ENCODE measurements at places on chromosomes 4 and X.

- DNase-seq: no peak
Measured at GRCh38 chrX:12011075-12011474, 127.2 kb upstream of the FRMPD4 start.

GRCh38 chrX:40780951-40781350 lies 45.6 kb upstream of the MED14 start:
- DNase-seq: no peak

- no peak for DNase-seq
Measured at GRCh38 chr4:1812720-1813119, 19.6 kb downstream of the FGFR3 start.

DNA sequence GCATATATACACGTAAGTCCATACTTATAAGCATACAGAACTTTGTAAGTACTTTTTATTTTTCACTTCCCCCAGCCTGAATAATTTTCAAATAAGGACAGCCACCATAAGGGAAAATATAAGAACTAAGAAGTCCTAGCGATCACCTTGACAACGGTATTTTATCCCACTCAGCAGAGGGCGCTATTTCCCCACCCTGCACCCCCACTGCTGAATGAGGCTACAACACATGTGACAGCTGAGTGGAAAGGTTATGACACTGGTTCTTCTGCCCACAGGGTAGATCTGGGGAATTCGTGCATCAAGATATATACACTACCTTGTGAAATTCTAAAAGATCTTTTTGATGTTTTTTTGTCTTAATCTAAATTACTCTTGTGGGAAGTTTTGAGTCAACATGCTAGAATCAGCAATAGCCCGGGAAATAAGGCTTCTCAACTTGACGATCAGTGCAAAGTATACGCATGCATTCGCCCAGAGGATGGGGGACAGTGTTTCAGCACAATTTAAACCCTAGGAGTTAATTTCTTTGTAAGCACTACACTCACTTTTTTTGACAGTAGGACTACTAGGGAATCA lies 151.5 kb downstream of the CORIN start:
- DNase-seq: peak; percentile 19

DNA sequence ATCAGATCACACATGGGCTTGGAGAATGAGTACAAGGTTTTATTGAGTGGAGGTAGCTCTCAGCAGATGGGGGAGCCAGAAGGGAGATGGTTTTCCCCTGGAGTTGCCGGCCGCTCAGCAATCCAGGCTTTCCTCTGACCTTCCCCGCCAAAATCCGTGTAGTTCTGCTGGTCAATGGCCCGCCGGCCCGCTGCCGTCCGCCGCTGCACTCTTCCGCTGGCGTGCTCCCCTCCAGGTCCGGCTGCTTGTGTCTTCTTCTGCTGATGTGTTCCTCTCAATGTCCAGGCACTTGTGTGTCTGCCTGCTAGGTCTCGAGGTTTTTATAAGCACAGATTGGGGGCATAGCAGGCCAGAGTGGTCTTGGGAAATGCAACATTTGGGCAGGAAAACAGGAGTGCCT lies 14.4 kb upstream of the MXRA5 start:
- DNase-seq: no peak

- no peak for DNase-seq
Measured at GRCh38 chr4:15020502-15021286, 18.4 kb downstream of the CPEB2 start.

DNA sequence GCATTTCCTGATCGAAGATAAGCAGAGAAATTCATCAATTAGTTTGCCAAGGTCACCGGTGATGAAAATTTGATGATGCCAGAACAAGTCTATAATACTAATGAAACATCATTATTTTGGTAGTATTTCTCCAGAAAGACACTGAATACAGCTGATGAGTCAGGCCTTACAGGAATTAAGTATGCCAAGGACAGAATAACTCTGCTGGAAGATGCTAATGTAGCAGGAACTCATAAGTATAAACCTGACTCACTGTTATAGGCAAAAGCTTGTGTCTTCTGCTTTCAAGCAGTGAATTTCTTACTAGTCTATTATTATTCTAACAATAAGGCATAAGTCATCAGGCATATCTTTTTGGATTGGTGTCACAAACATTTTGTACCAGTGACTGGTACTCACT lies 1825.1 kb upstream of the IGFBP7 start:
- no peak for DNase-seq

DNA sequence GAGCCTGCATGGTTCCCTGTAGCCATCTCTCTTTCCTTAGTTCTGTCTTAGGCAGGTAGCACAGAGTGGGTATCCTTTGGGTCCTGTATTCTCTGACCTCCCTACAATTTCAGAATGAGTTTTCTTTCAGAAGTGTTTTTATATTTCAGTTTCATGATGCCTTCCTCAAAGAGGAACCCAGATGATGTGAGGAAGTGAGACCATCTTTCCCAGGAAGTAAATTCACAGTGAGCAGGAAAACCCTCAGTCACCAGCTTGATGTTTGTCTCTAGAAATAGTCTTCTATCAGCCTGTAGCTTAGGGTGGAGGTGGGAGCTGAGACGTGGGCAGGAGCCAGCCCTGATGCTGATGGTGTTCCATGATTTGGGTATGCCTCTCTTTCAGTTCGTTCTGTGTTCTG lies 16.9 kb downstream of the PLAC1 start:
- no peak for DNase-seq

DNA sequence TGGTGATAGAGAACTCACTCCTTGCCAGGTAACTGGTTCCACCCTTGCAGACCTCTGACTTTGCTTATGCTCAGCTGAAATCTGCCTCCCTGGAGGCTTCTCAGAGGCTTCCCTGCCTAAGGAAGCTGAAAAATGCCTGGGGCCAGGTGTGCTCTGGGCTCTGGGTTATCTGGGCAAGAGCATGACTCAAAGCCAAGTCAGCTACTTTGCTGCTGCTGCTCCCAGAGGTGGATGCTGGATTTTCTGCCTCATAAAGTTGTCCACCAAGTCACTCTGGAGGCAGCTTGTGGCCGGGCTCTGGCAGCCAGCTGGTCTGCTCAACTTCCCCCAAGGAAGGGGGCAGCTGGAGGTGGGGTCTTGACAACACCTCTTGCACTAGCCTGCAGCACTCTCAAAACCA lies 132.7 kb downstream of the PJA1 start:
- no peak for DNase-seq

GRCh38 chr4:159483782-159484741 lies 381.2 kb downstream of the RAPGEF2 start:
- DNase-seq: no peak

GRCh38 chrX:15512401-15512965 lies 11.9 kb downstream of the BMX start:
- DNase-seq: no peak

GRCh38 chrX:108601276-108601675 lies 135.1 kb downstream of the IRS4 start:
- no peak for DNase-seq

- no peak for DNase-seq
Measured at GRCh38 chr4:152045807-152046571, 285.2 kb upstream of the GATB start.

- no peak for DNase-seq
Measured at GRCh38 chr4:152690706-152691651, 11.2 kb upstream of the TMEM154 start.

GRCh38 chr4:7213807-7214206 lies 21.5 kb downstream of the SORCS2 start:
- no peak for DNase-seq

DNA sequence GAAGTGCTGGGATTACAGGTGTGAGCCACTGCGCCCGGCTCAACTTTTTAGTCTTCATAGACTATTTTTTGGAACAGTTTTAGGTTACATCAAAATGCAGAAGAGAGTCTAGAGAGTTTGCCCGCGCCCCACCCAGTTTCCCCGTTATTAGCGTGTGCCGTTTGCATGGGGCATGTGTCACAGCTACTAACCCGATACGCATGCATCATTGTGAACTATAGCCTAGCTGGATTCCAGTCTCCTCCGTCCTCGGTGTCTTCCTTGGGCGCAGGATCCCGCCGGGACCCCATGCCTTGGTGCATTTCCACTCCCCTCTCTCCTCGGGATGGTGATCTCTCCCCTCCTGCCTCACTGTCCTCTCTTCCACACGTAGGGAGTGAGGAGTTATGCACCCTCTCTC lies 85.5 kb upstream of the ADRA2C start:
- DNase-seq: no peak

GRCh38 chrX:129529685-129530281 lies 6.5 kb upstream of the SMARCA1 start:
- DNase-seq: no peak

GRCh38 chr4:25743971-25744370 lies 88.3 kb downstream of the SLC34A2 start:
- DNase-seq: no peak

- peak; percentile 2 for DNase-seq
Measured at GRCh38 chrX:66728818-66729271, 90.0 kb upstream of the EDA2R start.

GRCh38 chr4:23838607-23839006 lies 51.2 kb downstream of the PPARGC1A start:
- DNase-seq: no peak

- DNase-seq: no peak
Measured at GRCh38 chr4:74037076-74037955, 1.2 kb downstream of the CXCL3 start.

DNA sequence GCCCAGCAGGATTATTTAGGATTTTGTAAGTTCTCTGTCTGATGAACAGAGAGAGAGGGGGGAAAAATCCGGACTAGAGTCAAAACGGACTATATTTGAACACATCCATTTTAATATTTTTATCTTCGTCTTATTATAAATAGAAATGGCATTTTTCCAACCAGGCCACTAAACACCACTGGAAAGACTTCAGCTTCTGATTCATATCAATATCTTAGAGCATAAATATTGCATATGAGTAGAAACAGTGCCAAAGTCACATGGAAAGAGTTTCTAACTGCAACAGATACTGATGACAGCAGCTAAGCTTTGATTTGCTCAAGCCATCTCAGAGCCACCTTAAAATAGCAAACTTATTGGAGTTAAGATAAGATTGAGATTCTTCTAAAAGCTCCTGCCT lies 456 bp downstream of the PPARGC1A start:
- no peak for DNase-seq

- no peak for DNase-seq
Measured at GRCh38 chrX:15570145-15570544, 30.6 kb downstream of the ACE2 start.

DNA sequence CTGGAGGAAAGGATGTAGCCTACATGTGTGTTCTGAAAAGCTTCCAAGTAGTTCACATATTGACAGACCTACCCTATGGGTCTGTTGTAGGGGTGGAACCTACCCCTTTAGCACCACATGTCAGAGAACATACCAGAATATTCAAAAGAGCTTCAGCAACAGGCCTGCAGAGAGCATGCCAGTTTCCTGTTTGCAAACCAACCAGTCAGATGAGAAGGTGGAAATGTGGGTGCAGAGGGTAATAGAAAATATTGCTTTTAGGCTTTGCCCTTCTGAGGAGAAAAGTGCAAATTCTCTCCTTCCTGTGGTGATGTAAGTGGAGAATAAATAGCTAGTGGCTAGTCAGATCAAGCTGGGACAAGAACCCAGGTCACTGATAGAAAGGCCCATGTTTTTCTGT lies 16.4 kb downstream of the INTS6L start:
- no peak for DNase-seq

DNA sequence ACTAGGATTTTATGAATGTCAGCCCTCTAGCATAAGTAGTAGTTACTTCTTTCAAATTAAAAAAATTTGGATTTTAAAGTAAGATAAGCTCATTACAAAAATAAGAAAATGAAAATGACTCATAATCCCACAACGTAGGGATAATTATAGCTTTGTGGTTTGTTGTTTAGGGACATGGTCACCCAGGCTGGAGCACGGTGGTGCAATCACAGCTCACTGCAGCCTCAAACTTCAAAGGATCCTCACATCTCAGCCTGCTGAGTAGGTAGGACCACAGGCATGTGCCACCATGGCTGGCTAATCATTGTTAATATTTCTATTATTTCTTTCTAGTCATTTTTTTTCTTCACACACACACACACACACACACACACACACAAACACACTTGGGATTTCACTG lies 57.6 kb downstream of the PLAC1 start:
- no peak for DNase-seq

DNA sequence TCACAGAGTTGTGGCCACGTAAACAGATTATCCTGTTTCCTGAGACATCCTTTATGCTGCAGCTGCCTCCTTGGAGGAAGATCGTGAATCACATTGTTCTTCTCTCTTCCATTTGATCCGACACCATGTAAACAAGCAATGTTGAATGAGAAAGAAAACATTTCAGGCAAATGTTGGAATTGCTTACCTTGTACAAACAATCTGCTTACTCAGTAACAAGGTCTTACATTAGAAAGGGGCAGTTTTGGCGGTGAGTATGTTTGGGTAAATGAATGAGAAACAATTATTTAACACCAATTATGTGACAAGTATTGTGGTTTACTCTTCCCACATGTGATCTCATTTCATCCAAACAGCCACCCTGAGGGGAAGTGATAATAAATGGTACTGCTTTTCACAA lies 637.8 kb downstream of the RAB28 start:
- no peak for DNase-seq

- DNase-seq: no peak
Measured at GRCh38 chr4:48831532-48832030, 693 bp downstream of the OCIAD1 start.

GRCh38 chr4:58477950-58478349 lies 1367.8 kb upstream of the IGFBP7 start:
- DNase-seq: no peak

GRCh38 chr4:127782025-127782274 lies 172 bp upstream of the HSPA4L start:
- DNase-seq: no peak

DNA sequence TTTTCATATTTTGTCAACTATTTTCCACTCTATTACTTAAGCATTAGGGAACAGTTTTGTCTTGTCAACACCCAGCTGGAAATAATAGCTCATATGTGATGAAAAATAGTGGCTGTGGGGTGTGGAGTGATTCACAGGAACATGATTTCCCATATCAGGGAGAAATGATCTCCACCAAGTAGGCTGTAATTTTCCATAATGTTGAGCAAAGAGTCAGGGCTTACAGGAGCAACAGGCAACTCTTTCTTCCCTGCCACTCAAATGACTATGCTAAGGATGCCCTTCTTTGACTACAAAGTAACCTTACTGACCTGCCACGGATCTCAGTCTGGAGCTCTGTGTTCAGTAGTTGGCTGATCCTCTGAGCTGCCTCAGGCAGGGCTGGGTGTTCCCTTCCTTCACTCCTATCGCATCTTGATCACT lies 90.0 kb upstream of the GATB start:
- no peak for DNase-seq

DNA sequence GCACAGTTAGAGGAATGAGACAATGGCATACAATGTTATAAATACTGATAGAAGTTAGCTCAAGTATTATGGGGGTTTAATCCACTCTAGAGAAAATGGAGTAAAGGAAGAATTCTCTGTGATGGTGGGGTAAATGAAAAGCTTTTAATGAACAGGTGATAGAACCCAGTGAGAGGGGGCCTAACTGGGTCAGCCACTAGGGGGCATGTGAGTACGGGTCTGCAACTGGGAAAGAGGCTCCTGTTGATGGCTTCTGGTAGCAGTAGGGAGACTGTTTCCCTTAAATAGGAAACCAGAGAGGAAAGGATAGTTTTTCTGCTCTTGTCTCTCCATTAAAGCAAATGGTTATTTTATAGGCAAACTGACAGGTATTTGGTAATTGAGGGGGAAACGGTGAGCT lies 132.8 kb upstream of the GPR101 start:
- DNase-seq: no peak

- no peak for DNase-seq
Measured at GRCh38 chrX:97898798-97899197, 1015.1 kb downstream of the RPA4 start.

Data from activated CD4-positive, CD25-positive, alpha-beta regulatory T cell (primary cell).